ENCODE measurements at places on chromosomes 11 and 22.
A peak's percentile ranks its signal among the peaks of the same experiment; 100 is the strongest.

- no peak for DNase-seq
Measured at GRCh38 chr11:85752201-85752889, 58.6 kb downstream of the SYTL2 start.

GRCh38 chr22:23067691-23068090 is 2.6 kb upstream of the GNAZ start:
- no peak for DNase-seq

DNA sequence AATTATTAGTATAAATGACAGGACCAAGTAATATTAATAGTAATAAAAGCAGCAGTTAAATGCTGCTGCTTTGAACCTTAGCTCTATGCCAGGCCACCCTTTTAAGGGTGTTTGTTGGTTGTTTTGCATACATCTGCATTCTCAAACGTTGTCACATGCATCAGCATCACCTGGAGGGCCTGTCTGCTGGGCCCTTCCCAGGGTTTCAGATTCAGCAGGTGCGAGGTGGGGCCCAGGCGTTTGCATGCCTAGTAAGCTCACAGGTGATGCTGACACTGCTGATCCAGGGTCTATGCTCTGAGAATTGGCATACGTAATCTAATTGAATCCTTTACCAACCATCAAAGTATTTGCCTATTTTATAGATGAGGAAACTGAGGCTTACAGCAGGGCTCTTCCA is 246.5 kb downstream of the CADM1 start:
- no peak for DNase-seq

DNA sequence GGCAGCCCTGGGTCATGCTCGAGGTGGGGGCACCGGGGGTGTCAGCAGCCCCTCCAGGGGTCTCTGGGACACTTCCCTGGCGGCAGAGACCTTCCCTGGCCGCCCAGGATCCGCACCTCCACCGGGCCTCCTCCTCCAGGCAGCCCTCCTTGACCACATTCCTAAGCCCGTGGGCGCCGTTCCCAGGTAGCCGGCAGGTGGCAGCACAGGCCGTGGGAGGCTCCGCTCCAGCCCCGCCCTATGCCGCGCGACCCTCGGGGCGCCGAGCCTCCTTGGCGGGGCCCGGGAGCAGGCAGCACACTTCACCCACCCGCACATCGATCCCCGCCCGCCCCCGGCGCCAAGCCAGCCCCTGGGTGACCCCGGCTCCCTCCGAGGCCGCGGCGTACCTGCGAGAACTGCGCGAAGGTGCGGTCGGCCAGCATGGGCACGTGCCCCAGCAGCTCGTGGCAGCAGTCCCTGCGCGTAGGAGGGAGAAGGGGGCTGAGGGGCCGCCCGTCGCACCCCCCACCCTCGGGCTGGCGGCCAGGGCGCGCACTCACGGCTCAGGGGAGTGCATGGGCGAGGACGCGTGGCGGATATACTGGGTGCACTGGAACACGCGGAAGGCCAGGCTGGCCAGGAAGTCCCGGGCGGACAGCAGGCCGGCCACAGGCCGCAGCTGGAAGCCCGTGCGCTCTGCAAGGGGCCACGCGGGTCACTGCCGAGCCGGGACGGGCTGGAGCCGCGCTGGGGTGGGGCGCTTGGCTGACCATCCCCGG is 5.3 kb upstream of the INS start:
- no peak for DNase-seq

- DNase-seq, result no peak
Measured at GRCh38 chr22:49760630-49761571, 66.8 kb downstream of the BRD1 start.

DNA sequence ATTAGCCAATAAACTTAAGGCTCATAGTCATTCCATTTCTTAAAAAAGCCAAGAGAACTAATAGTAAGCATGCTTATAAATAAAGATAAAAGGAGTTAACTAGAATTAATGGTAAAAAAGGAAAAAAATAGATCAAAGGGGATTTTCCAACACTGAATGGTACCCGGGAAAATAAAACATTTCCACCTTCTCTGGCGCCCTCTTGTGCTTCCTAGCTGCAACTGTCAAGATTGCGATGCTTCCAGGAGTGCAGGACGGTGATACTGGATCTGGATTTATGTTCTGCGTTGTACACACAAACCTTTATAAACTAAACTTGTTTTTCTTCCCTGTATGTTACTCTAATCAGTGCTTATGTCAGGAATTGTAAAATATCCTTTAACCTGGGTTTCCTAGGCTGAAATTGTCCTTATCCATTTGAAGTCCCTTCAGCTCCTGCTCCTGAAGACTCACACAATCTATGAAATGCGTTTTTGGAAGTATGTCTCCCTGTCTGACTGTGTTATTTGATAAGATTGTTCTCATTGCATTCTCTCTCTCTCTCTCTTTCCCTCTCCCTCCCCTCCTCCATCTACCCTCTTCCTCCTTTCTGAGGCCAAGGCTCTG is 9.6 kb upstream of the HTATIP2 start:
- DNase-seq, result no peak

DNA sequence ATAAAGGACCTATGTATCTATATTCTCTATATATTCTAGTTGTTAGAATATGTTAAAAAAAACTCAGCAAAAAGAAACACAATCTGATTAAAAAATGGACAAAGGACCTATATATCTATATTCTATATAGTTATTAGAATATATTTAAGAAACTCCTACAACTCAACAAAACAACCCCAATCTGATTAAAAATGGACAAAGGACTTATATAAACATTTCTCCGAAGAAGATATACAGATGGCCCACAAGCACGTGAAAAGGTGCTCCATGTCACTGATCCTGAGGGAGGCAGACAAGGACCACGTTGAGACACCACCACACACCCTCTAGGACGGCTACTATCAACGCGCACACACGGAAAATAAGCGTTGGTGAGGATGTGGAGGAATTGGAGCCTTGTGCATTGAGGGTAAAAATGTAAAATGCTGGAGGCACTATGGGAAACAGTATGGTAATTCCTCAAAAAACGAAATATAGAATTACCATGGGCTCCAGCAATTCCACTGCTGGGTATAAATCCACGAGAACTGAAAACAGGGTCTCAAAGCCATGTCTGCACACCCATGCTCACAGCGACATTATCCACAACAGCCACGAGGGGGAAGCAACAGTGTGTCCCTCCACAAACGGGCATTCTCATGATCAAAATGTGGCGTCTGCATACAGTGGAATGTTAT is 22.7 kb downstream of the YPEL1 start:
- DNase-seq, result peak; percentile 35

DNA sequence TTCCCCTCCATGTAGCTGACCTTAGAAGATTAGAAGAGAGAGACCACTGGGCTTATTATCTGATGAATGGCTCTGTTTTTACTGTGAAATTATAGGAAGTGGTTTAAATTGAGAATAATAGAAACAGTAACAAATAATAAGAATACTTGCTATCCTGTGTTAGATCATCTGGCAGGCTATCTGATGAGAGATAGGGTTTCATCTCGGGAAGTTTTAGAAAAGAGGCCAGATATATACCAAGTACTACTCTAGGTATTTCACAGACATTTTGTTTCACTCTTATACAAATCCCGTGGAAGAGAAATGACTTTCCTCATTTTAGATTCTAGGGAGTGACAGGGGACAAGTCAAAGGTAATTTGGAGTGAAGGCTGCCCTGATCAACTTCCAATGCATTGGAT is 198.4 kb downstream of the MAML2 start:
- DNase-seq, result no peak

DNA sequence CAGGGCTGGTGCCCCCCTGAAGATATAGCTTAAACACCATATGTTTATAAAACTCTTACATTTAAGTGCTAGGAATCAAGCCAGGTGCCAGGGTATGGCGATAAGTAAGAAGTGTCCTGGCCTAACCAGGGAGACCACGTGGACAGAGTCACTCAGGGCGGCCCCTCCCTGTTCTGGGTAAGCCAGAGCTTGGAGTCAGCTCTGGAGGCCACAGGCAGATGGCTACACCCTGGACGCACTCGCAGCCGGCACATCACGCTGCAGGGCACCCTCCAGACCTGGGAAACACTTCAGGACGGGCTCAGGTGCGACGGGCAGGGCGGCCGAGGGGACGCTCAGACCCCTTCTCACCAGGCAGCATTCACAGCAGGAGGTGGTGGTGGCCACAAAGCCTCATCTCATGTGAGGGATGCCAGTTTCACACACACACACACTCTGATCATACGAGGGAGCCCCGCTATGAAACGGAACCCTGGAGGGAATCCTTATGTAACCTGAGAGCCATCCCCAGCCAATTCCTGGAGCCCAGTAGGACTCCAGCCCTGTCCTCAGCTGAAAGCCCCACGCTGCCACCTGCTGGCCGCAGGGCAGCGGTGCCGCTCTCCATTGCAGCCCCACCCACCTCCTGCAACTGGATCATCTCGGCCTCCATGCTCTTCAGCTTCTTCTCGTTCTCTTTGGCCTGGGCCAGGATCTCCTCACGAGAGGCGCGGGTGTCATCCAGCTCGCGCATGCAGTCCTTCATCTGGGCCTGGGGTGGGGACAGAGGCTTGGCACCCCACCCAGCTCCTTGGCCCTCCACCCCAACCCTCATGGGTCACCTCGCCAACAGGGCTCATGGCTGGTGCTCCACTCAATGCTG is 33.4 kb downstream of the APOL1 start:
- DNase-seq, result no peak

All from GM04503 (cell line).